Activated T-helper 1 cell treated with anti-CD3 and anti-CD28 coated beads, Interleukin-2, amount 50 U/mL, for 16 hours (primary cell): ENCODE measurements at places on chromosomes 5 and 9.

DNA sequence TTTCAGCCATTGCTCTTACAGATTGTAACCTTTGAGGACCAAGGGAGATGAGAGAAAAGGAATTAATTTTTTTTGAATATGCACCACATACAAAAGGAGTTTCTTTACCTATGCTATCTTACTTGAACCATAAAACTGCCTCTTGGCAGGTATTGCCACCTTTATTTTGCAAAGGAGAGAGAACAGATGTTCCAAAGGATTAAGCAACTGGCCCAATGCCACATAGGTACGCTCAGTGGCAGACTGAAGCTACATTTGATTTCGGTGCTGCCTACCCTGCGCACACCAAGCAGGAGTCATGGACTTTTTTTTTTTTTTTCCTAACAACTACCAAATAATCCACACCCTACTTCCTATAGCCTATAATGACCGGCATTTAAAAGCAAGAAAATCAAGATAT is 43.1 kb downstream of the SAXO1 start:
- no peak for DNase-seq

GRCh38 chr5:105030153-105030552 is 1467.6 kb upstream of the NUDT12 start:
- DNase-seq = no peak

- DNase-seq = no peak
Observed at GRCh38 chr5:98529321-98529720, 244.1 kb upstream of the RGMB start.

GRCh38 chr9:112097712-112098688 is 77.1 kb downstream of the SUSD1 start:
- DNase-seq = peak; percentile 16

DNA sequence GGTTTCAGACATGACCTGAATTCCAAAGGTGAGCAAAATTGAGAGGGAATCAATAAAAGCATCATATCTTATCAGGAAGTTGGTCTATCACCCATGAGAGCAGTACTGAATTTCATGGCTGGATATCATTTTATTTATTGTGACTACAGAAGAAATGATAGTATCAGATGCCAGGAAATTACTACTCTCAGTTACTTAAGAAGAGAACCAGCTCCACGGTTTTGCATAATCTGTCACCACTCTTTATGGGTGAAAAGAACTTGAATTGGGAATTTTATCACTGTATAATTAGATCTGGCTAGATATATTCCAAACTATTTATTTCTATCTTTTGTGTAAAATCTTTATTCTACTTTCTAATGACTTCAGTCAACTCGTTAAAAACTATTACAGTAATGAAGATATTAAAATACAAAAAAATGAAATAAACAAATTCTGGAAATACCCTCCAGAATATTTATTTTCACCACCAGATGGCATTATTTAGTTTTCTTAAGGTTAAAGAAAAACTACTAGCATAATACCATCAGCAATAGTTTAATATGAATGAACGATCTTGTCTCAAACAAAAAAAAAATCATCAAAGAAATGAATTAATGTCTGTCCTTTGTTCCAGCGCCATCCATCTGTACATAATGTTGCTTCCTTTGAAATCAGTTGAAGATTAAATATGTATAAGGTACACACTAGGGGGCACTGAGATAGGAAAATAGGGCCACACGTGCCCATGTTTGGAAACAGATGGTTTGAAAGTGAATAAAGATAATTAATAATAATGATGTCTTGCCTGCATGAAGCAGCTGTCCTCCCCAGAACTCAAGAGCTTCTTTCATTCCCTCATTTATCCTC is 84.7 kb upstream of the SLCO6A1 start:
- DNase-seq = no peak

DNA sequence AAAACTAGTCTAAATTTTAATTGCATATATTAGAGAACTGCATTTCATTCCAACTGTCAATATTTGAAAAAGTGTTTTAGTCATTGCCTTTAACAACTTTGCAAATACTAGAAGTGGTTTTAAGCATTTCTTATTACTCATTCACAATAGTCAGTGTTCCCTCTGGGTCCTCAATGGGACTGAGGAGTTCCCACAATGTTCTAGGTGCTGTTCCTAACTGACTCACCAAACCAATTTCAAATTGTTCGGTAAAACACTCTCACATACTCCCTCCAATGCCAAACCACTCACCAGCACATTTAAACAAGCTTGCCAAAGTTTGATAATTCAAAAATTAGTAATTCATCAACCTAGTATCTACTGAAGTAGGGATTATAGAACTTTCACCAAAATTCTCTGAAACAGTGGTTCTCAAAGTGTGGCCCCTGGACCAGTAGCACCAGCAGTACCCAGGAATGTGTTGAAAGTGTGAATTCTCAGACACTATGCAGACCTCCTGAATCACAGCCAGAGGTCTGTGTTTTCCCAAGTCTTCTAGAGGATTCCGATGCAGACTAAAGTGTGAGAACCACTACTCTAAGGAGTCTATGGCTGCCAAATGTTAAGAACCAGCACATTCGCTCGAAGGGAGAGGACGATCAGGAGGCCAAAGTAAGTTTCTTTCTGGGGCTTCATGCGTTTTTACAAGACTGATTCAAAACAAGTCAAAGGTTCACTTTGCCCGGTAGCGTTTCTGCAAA is 72.8 kb downstream of the APBA1 start:
- no peak for DNase-seq
